ENCODE measurements at places on chromosomes 2 and 18.

GRCh38 chr18:50879302-50880118, 592 bp downstream of the ME2 start:
- DNase-seq: peak; percentile 7

DNA sequence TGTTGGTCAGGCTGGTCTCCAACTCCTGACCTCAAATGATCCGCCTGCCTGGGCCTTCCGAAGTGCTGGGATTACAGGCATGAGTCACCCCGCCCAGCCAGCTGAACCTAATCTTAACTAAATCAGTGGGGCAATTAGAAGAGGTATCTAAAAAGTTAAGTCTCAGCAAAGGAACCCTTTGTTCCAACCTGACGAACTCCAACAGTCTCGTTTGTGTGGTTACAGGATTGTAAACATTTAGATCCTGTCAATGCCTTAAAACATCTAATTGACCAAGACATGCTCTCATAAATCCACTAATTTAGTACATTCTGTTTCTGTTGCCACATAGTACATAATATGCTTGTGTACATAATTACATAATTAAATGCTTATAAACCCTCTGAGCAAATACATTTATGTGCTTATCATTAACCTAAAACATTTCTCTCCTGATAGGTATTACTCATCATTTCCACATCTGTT, 31.1 kb upstream of the STK39 start:
- DNase-seq: no peak

GRCh38 chr18:58975296-58975695, 110.6 kb downstream of the ZNF532 start:
- no peak for DNase-seq

- DNase-seq: no peak
These were observed 76.7 kb upstream of the TWIST2 start for GRCh38 chr2:238771218-238771617.

DNA sequence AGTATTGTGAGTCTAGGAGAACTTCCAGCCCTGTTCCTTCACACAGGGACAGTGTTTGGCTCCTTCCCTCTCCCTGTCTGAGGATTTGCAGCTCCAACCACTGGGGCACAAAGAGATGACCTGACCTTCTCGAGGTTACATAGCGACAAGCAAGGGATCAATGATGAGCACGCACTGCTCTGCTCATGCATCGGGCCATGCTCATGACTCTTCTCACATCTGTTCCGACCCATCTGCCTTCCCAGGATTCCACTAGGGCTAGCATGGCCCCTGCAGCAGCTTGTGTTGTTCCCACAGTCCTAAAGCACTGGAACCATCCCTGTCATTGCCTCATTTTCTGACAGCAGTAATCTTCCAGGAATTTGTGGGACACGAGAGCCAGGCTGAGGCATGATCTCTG, 78.8 kb upstream of the ARHGAP28 start:
- DNase-seq: no peak

- DNase-seq: no peak
These were observed 55.1 kb downstream of the TNS1 start for GRCh38 chr2:217947383-217948350.

DNA sequence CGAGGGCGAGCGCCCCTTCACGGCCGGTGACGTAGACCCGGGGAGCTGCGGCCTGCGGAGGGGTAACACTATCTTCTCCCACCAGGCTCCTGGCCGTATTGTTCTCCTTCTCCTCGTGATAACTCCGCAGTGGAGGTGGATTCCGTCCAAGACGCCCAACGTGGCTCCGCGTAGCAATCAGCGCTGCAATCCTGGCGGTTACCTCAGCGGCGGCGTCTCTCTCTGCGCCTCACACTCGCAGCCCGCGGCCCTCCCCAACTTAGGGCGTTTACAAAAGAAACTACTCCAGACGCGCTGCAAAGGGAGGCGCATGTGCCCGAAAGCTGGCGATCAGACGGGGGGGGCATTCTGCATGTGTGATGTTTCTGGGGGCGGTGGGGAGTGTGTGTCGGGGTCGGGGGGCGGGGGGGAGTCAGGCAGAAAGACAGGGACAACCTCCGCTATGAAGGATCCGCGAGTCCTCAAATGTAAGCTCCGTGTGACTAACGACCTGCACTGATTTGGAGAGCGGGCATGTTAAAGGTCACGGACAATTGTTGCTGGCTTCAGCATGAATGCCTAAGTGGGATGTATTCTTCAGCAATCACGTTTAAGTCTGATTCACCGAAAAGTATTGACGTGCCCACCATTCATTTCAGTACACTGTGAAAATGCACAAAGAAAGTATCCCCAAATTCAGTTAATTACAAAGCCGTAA, 1.3 kb upstream of the ZNF516 start:
- no peak for DNase-seq

DNA sequence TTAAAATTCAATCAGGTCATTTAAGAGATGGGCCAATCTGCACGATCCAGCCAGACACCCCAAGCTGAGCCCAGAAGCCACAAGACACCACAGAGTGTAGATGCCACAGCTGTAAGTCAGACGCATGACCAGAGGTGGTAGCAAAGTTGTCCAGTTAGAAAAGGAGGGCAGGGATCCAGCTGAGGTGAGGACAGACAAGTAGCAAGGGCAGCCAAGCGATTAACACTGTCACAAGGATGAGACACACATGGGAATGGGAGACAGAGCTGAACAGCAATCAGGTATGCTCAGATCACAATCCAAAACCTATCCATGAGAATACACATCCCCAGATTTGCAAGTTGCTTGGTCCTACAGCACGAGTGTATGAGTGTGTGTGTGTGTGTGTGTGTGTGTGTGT, 143.4 kb upstream of the STK17B start:
- DNase-seq: no peak

DNA sequence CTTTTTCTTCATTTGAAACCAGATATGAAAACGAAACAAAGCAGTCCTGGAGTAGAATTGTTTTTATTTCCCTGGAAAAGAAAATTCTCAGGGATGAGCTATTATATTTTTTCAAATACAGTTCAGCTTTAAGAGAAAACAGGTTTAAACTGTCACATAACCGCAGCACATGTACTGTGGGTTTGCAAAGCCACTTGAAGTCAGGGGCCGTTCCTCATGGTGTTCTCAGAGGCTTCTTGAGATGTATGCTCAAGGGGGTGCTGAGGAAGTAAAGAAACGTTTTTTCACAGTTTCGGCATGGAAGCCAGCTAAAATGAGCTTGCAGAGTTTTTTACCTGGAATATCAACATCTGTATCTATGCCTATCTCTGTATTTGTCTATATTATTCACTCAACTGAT, 225.3 kb downstream of the MC4R start:
- DNase-seq: no peak

GRCh38 chr2:2870106-2870505, 507.5 kb downstream of the EIPR1 start:
- DNase-seq: no peak

DNA sequence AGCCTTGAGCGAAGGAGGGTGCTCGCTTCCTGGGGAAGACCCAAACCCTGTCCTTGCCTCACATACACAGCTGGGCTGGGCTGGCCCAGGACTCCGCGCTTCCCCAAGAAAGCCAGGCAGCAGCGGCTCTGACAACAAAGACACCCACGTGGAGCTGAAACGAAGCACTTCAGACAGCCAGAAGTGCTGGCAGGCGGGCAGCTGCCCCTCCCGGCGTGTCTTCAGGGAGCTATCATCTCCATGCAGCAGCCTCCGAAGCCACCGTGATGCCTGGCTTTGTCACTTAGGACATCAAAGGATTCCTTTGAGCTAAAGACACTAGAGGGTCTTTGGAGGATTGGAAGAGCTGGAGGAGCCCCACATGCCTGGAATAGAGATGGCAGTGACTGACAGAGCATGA, 35.2 kb downstream of the C1QL2 start:
- no peak for DNase-seq

DNA sequence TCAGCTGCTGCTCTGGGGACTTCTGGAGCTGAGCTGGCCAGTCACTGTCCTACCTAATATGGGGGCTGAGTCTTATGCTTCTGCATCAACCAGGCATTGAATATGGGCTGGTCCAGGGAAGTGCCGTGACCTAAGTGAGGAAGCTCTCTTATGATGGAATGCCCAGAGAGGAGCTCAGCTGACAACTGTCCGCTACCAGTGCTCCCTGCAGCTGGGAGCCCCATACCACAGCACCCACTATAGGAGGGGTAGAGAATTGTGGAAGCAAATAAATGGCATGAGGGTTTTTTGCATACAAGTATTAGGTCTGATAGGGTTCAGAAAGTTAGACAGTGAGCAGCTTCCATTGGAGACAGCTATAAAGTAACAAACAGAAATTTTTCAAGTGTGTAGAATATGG, 4.5 kb downstream of the TIMM21 start:
- no peak for DNase-seq

DNA sequence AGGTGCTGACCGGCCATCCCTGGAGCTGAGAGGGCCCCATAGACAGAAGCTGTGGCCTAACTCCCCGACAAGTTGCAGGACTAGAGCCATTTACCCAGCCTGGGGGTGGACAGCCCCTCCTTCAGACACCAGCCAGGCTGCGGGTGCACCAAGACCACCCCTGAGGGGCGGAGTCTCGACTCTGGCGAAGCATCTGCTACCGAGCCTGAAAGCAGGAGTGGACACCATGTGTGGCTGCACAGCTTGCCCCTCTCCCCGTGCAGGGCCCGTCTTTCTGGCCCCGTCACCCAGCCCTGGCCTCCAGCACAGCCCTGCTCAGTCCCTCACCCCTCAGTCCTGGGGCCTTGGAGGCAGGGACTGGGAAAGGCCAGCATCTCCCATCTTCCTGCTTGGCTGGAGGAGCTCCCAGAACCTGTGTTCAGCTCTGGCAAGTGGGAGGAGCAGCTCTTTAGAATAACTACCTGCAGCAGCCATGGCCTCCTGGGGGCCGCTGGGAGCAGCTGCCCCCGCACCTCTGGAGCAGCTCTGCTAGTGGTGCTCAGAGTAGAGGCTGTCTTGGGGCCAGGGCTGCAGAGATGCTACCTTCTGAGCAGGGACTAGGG, 275.8 kb downstream of the NDUFA10 start:
- no peak for DNase-seq

DNA sequence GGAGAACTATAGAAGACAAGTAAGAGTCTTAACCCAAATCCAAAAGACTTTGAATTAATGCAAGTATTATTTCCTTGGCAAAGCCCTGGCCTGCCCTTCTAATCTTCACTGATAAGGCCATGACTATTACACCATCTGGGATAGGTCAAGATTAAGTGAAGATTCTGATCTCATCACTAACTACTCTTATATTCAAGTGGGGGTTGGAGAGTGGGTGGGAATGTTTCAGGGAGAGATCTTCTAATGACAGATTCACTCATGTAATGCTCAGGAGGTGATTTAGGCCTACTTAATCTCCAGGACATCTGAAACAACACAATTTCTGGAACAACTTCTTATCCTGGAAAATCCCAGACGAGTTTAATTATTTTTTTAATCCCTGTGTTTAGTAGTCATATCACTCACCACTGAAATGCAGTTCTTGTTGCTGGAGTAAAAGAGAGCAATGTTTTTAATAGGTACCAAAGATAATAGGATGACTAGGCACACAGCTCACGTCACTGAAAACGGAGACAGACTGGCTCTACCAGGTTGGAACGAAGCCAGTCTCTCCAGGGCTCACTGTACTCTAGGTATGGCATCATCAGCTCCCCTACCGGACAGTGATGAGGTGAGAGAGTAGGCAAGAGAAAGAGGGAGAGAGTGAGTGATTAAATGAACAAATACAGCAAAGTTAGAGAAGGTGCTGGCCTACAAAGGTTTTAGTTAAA, 133.1 kb downstream of the NCKAP5 start:
- DNase-seq: no peak

DNA sequence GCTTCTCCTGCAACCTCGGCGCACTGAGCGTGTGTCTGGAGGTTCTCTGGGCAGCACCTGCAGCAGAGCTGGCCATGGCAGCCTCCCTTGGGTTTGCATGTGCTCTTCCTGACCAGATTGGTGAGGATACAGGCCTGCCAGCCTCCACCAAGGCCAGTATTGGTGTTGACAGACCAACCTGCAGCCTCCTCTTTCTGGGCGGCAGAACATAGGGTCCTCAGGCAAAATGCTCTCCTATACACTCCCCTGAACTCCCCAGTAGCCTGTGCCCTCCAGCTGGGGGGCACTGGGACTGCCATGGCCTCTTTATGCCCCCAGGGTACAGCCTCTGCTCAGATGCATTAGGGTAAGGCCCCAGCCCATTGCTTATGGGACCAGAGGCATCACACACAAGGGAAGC, 131.9 kb upstream of the SPRED2 start:
- DNase-seq: no peak

DNA sequence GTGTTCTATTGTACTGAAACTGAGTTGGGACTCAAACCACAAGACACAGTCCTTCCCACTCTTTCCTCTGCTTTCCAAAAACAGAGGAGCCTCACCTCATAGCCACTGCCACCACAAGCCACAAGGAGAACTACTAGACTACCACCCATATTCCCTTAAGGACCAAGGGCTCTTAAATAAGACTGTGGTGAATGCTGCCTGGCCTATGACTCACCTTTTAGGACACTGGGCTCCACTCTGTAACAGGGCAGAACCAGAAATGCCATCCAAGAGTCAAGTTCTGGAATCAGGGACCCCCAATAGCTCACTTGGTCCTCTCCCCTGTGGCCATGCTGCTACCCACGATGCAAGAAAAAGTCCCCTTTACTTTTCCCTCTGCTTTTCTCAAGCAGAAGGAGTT, 851.4 kb downstream of the BCL11A start:
- DNase-seq: no peak

GRCh38 chr2:219112651-219113338, 47.8 kb downstream of the NHEJ1 start:
- no peak for DNase-seq

DNA sequence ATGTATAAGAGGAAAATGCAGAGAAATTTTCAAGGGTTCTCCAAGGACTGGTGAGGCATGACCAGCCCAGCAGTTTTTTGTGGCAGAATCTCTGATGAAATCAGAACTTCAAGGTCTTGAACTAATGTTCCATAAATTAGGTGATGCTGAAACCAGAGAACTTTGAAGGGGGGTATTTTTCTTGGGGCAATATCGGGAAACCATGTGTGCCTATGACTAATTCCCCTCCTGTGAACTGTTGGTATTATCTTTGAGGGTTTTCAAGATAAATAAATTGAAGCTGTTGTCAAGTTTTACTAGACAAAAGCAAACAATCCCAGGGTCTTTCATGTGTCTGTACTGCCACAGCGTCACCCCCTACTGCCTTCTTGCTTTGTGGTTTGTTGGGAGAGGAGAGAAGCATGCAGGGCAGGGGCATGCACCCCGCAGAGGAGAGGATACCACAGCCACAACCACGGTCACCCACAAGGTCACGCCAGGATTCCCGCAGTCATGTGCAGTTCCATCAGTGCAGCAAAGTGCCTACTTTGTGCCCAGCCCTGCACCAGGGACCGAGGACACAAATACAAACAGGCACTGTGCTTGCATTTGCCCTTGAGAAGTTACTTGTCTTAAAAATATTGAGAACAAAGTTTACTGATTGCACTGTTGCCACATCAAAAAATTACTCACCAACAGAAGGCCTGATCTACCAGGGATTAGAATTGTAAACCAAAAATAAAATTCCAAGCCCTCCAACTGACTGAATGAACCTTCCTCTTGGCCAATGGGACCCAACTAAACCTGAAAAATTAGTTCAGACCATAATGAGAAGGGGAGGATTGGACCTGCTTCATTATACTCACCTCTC, 413.3 kb upstream of the TRIB2 start:
- no peak for DNase-seq

GRCh38 chr2:215020283-215020682, 118.1 kb downstream of the ABCA12 start:
- no peak for DNase-seq

- no peak for DNase-seq
These were observed 40.6 kb downstream of the CPO start for GRCh38 chr2:206979922-206980321.
